ENCODE measurements at places on chromosomes 7 and 10. TPM values are rescaled to one million over a fixed set of nuclear protein-coding genes. Genes with fewer than 3 reads are reported as not detected.

GRCh38 chr10:132940791-132941465 is 1.4 kb downstream of the CFAP46 start:
- no peak for DNase-seq

GRCh38 chr10:73785721-73786511 is 510 bp downstream of the ZSWIM8 start:
- DNase-seq, result peak; percentile 51

- no peak for DNase-seq
Observed at GRCh38 chr7:116259871-116260440, 49.6 kb downstream of the TES start.

CFAP70 gene
- total RNA-seq, result 1.3 TPM

DNA sequence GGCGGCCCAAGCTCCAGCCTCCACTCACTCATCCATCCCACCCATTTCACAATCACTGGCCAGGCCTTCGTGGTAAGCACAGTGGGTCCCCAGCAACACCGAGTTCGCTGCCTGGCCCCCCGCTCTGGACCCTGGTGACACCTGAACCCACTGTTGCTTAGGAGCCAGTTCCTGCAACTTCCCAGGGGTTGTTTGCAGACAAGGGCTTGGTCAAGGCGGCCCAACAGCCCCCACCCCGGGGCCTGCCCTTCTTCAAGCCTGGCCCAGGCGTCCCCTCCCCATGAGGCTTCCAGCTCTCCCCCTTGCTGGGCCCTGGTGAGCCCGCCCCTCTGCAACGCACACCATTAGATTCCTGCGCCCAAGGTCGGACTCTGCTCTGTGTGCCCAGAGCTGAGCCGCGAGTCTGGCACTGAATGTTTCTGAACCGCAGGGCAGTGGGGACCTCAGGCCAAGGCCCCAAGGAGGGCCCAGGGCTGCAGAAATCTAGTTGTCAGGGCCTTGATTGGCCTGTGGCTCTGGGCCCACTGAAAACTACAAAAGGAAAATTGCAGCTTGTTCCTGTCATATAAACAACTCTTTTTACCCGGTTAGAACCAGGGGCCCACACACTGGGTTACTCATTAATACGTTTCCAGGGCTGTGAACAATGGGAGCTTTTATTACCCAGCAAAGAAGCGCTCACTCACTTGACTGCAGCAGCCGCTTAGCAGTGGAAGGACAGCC is 2.1 kb upstream of the COX19 start:
- no peak for DNase-seq

DNA sequence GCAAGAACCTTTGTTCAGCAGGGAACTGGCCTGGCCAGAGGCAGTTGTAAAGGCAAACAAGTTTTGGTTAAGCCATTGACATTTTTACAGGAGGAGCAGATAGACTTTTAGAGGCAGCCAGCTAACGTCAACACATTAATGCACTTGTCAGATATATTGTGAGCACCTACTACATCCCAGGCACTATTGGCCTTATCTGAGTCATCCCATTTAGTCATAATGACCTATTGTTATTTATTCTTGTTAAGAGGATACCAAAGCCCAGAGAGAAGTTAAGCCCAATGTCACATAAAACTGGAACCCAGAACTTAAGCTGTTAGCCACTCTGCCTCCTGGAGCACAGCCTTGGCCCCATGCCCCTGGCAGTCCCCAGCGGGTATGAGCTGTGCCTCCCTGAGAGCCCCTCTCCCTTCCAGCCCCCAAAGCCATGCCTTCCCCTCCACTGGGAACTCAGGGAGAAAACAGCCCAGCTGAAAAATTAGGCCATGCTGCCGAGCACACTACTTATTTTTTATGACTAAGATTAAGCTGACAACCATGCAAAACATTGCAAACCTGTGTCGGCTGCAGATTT is 32.7 kb upstream of the TRIM8 start:
- no peak for DNase-seq

GRCh38 chr10:93873420-93874115 is 20.2 kb upstream of the SLC35G1 start:
- no peak for DNase-seq

DNA sequence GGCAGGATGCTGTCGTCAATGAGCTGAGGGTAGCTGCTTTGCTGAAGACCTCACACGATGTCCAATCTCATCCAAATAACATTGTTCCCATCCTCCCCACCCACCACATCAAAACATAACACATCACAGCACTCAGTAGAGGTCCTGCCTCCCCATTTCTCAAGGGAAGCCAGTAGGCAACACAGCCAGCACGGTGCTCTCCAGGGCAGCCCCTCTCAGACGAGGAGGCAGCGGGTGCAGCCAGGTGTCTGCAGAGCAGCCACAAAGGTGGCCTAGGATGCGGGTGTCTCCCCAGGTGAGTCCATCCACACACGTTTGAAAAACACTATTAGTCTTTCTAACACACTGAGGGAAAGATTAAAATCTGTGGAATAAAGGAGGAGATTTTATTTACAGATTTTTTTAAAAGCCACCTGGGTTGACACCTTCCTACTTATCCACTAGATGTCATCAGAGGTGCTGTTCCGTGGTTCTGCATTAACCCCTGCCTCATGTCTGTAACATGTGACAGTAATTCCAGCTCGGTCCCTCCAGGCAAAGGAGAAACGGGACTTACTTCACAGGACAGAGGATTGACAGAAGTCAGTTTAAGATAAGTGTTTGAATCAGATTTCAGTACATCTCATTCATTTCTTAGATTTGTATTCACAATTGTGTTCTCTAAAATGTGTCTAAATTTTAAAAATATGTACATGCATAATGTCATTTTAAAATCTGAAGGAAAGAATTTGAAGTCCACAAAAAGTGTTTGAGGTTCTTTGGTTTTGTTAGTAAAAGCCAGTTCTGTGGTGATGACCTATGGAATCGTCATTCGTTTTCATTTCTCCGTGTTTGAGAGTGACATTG is 68.0 kb downstream of the LANCL2 start:
- peak; percentile 42 for DNase-seq

DNA sequence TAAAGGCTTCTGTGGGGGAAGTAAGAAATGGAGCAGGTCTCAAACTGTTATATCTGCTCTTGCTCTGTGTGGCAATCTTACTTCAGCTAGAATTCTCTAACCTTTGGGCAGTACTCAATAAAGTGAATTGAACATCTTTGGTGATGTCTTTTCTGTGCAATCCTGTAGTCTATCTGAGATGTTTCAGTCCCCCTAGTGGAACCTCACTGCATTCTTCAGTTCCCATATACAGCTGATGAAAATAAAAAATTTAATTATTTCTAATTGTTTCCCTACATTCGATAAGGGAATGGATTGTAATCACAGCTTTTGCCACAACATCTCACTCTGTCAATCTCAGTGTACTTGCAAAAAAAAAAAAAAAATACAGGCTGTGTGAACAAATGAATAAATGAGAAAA is 522.6 kb downstream of the DNAJB9 start:
- DNase-seq, result no peak

- DNase-seq, result no peak
Observed at GRCh38 chr10:103635580-103635979, 142.1 kb downstream of the NEURL1 start.

DNA sequence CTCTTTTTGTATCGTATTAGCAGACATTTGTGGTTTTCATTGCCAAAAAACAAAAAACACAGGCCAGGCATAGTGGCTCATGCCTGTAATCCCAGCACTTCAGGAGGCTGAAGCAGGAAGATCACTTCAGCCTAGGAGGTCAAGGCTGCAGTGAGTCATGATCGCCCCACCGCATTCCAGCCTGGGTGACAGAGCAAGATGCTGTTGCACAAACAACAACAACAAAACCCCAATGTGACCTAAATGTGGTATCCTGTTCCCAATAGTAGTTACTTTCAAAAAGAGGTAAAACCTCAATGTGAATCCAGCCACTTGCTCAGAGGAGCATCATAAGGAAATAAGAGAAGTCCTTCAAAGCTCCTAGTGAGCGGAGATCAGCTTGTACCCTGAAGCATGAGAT is 45.8 kb upstream of the SKAP2 start:
- DNase-seq, result no peak

BBIP1 gene
- 22.5 TPM for total RNA-seq

- DNase-seq, result no peak
Observed at GRCh38 chr10:110480387-110480786, 17.3 kb upstream of the DUSP5 start.

GRCh38 chr10:69043931-69044531 is 43.9 kb upstream of the SRGN start:
- no peak for DNase-seq
